Activated CD8-positive, alpha-beta memory T cell treated with anti-CD3 and anti-CD28 coated beads, Interleukin-2, amount 10 ng/mL, durations not matched to agents 7 days and 5 days (primary cell): ENCODE measurements at places on chromosomes 3 and 15.

- no peak for DNase-seq
These were observed 11.0 kb downstream of the LEKR1 start for GRCh38 chr3:156837115-156837514.

- peak; percentile 41 for DNase-seq
These were observed 2.1 kb downstream of the SLC41A3 start for GRCh38 chr3:126081618-126082361.

DNA sequence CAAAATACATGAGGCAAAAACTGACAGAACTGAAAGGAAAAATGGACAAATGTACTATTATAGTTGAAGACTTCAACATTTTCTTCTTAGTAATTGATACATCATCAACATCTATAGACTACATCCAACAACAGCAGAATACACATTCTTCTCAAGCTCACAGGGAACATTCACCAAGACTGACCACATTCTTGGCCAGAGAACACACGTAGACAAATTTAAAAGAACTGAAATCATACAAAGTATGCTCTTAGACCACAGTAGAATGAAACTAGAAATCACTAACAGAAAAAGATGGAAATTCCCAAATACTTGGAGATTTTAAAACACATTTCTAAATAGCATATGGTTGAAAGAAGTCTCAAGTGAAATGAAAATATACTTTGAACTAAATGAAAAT is 55.1 kb upstream of the NSMCE3 start:
- no peak for DNase-seq

DNA sequence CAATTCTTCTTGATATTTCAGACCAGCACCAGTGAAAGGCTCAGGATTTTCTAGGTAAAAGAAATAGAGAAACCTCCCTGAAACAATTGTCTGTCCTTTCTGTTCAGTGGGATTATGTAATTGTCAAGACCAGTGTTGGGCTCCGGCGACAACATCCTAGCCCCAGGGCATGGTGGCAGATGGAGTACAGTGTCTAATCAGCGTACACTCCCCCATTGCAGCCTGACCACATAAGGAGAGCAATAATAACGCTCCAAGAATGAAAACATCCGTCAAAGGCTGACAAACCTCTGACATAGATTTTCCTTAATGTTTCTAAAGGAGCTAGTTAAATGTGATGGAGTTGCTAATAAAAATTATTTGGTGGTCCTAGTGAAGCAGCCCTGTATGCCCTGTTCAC is 144.6 kb downstream of the EBLN2 start:
- DNase-seq, result no peak

- no peak for DNase-seq
These were observed 106.5 kb downstream of the NR2E3 start for GRCh38 chr15:71916834-71917233.

GRCh38 chr15:83160741-83161140 is 46.9 kb downstream of the HDGFL3 start:
- DNase-seq, result no peak
